Osteoblast (primary cell): ENCODE measurements at places on chromosomes 7 and 10. TPM values are rescaled to one million over a fixed set of nuclear protein-coding genes. Genes with fewer than 3 reads are reported as not detected.

- peak overlapping the region; percentile 44 for H3K4me3 ChIP-seq
- no peak overlapping the region for H3K27ac ChIP-seq
- no peaks in the 10 kb centered on the region for H3K36me3 ChIP-seq
Measured at GRCh38 chr10:6766131-6766801, 186.2 kb upstream of the PRKCQ start.

DNA sequence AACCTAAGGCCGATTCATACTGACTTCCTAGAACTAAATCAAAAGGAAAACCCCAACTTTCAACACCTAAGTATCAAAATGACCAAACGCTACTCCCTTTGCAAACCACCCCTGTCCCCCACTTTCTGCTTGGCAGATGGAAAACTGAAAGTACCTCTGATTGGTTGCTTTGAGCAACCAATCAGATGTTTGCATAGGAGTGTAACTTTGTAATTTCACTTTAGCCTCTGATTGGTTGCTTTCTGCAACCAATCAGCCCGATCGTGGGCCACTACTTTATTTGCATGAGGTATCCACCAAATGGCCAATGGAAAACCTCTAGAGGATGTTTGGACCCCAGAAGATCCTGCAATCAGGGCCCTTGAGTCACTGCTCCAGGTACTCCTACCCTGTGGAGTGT is 12.3 kb upstream of the SNX10 start:
- no peaks in the 10 kb centered on the region for H3K27me3 ChIP-seq
- H3K36me3 ChIP-seq = no peaks in the 10 kb centered on the region
- no peaks in the 10 kb centered on the region for H3K4me1 ChIP-seq
- no peak overlapping the region for H3K27ac ChIP-seq
- H3K4me3 ChIP-seq = peak overlapping the region; percentile 27
- DNase-seq = no peak

GRCh38 chr7:30553546-30553945 is 41.1 kb upstream of the GARS1 start:
- H3K27me3 ChIP-seq = no peaks in the 10 kb centered on the region
- peaks cover 11% of the 10 kb centered on the region for H3K4me1 ChIP-seq
- H3K27ac ChIP-seq = no peak overlapping the region
- no peaks in the 10 kb centered on the region for H3K36me3 ChIP-seq
- no peak overlapping the region for H3K4me3 ChIP-seq

Gene TUBGCP2
- total RNA-seq = 60.8 and 63.6 TPM in 2 replicates

DNA sequence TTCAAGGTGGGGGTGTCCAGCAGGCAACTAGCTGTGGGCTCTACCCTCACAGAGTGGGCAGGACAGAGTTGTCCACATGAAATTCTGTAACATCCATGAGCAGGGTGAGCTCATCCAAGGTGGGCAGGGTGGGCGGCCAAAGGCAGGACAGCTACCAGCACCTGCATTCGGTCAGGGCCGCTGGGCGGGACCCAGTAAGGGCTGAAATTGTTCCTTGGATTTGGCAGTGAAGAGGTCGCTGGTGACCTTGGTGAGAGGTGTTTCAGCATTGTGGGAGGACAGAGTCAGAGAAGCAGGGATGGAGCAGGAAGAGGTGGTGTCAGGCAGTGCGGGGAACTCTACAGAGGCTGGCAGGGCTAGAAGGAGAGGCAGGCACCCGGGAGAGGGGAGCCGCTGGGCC is 23.9 kb downstream of the ADCYAP1R1 start:
- peaks cover 5% of the 10 kb centered on the region for H3K27me3 ChIP-seq
- H3K4me1 ChIP-seq = no peaks in the 10 kb centered on the region
- H3K4me3 ChIP-seq = no peak overlapping the region
- no peak for DNase-seq
- no peaks in the 10 kb centered on the region for H3K36me3 ChIP-seq
- H3K27ac ChIP-seq = no peak overlapping the region

- no peak overlapping the region for H3K4me3 ChIP-seq
- no peaks in the 10 kb centered on the region for H3K36me3 ChIP-seq
- no peaks in the 10 kb centered on the region for H3K27me3 ChIP-seq
Measured at GRCh38 chr7:41415471-41416207, 287.3 kb downstream of the INHBA start.

- no peaks in the 10 kb centered on the region for H3K4me1 ChIP-seq
- H3K27ac ChIP-seq = no peak overlapping the region
- DNase-seq = no peak
- H3K36me3 ChIP-seq = no peaks in the 10 kb centered on the region
- no peaks in the 10 kb centered on the region for H3K27me3 ChIP-seq
Measured at GRCh38 chr10:33819206-33819605, 484.7 kb upstream of the NRP1 start.

DNA sequence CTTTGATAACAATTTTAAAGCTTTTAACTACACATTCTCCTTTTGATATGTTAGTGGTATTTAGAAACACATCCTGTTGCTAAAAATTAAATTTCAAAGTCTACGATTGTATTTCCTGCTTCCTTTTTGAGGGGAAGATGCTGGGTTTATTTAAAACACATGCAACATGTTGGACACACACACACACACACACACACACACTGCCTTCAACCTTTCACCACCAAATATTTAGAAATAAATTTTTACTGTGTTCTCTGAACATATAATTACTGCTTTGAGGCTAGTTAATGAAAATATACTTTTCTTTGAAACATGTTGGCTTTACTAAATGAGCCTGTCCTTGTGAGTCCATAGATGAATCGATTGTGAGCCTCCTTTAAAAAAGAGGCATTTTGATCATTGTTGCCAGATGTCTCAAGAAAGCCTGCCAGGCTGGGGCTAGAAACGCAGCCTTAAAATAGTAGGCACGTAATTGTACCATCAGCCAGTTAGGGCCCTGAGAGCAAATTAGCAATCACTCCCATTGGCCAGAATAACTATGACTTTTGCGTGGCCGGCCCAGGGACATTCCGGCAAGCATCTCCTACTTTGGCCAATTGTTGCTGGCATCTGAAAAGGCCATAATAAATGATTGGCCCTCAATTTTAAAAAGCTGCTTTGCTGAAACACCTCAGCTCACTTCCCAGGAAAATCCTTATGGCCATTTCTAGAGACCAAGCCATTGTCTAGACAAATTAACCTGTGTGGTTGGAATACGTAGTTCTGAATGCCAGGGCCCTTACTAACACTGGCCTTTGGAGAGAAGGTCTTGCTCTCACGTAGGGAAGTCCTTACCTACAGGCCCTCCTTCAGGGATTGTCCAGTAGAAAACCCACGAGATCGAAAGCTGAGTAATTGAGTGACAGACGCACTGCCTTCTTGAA is 9.9 kb upstream of the TEX36 start:
- H3K27ac ChIP-seq = peak overlapping the region; percentile 64
- peak; percentile 65 for DNase-seq
- peaks cover 42% of the 10 kb centered on the region for H3K4me1 ChIP-seq
- no peak overlapping the region for H3K4me3 ChIP-seq
- H3K36me3 ChIP-seq = no peaks in the 10 kb centered on the region
- H3K27me3 ChIP-seq = peaks cover 7% of the 10 kb centered on the region

Gene MET
- total RNA-seq = 55.0 and 61.9 TPM in 2 replicates

Gene LRMDA
- total RNA-seq = 17.1 and 18.5 TPM in 2 replicates

DNA sequence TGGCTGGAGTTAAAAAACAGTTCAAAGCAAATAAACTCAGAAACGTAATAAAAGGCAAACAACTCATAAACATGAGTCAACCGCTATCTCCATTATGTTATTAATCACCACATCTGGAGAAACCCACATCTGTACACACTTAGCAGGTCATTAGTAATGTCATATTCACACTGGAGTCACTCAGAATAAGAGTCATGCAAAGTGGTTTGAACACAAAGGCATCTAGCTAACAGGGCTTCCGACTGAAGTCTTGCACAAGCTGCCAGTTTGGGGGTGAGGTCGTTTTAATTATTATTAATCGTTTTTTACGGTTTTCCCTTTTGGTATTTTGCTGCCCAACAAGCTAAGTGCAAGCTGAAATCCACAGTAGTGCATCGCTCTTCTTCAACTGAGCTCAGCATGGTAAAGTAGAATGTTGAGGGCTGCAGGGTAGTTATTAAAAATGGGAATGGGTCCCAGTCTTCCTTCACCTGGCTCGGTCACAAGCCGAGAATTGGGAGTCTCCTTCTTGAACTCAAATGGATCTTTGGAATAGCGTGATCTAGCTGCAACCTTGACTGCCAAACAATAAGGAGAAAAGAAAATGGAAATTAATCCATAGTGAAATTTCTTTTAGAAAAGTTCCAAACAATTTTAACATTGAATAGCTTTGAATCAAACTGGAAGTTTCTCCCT is 663.5 kb downstream of the KCNMA1 start:
- DNase-seq = no peak
- H3K36me3 ChIP-seq = no peaks in the 10 kb centered on the region
- H3K4me1 ChIP-seq = no peaks in the 10 kb centered on the region
- no peak overlapping the region for H3K27ac ChIP-seq

GRCh38 chr10:90407851-90408250 is 450.0 kb downstream of the HTR7 start:
- peaks cover 12% of the 10 kb centered on the region for H3K4me1 ChIP-seq
- no peak overlapping the region for H3K4me3 ChIP-seq
- H3K27me3 ChIP-seq = no peaks in the 10 kb centered on the region
- no peak overlapping the region for H3K27ac ChIP-seq

DNA sequence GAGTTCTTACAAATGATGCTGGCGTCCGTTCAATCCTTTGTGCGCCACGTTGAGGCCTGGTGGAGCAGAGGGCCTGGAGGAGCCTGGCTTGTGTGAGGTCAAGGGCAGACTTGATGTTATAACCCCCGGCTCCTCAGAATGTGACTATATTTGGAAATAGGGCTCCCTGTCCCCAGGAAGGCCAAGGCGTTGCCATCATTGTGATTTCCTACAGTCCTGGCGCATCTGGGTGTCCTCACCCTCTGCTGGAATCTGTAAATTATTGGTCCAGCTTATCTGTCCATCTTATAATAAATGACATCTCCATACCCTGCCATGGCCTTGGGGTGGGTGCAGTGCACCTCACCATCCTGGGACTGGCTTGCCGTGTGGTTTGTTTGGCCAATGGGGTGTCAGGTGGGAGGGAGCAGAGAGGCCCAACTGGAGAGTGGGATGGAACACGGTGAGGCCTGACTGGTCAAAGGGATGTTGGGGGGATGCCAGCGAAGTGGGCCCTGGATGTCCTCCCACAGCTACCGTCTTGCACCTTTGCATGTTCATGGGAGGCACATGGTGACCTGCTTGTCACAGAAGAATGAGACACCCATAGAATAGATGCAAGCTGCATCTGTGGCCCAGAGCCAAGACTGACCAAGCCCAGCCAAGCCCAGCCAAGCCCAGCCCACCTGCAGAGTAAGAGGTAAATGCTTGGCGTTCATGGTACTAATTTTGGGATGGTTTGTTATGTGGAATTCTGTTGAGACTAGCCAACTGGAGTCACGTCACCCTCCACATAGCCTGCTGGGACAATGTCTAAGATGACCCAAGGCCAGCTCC is 11.1 kb upstream of the LRRC27 start:
- H3K27ac ChIP-seq = peak overlapping the region; percentile 89
- DNase-seq = no peak
- H3K27me3 ChIP-seq = no peaks in the 10 kb centered on the region
- peaks cover 36% of the 10 kb centered on the region for H3K4me1 ChIP-seq
- peaks cover under 1% of the 10 kb centered on the region for H3K36me3 ChIP-seq

DNA sequence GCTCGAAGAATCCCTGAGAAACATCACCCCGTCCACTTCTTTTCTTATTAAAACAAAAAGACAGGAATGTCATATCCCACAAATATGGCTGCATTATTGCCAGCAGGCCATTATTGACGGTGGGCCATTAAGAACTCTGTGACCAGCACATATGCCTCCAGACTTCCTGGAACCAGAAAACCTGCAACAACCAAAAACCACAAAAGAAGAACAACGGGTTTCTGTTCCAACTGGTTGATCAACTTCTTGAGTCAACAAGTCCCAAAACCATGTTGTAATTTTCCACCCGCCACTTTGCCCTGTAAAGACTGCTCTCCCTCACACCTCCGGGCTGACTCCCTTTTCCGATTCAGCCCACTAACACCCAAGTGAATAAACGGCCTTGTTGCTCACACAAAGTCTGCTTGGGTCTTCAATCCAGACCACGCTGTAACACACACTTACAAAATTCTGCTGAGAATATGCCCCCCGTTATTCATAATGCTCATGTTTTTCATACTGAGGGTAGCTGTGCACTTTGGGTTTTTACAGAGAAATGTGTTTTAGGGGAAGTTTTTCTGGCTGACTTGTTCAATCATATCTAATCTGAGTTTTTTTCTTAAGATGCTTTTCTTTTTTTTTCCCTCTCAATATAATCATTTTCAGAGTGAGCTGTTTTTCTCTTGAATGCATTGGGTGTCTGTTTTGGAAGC is 20.7 kb downstream of the ZNF107 start:
- peaks cover 31% of the 10 kb centered on the region for H3K36me3 ChIP-seq
- no peak overlapping the region for H3K27ac ChIP-seq
- H3K4me1 ChIP-seq = no peaks in the 10 kb centered on the region
- no peak overlapping the region for H3K4me3 ChIP-seq

Gene ZNF107
- 1.8 and 3.2 TPM in 2 replicates for total RNA-seq

Gene CFAP70
- 1.1 and 1.2 TPM in 2 replicates for total RNA-seq

- no peak for DNase-seq
- H3K4me1 ChIP-seq = no peaks in the 10 kb centered on the region
- no peak overlapping the region for H3K27ac ChIP-seq
- no peaks in the 10 kb centered on the region for H3K27me3 ChIP-seq
- no peak overlapping the region for H3K4me3 ChIP-seq
Measured at GRCh38 chr10:66835400-66835799, 90.4 kb upstream of the LRRTM3 start.

DNA sequence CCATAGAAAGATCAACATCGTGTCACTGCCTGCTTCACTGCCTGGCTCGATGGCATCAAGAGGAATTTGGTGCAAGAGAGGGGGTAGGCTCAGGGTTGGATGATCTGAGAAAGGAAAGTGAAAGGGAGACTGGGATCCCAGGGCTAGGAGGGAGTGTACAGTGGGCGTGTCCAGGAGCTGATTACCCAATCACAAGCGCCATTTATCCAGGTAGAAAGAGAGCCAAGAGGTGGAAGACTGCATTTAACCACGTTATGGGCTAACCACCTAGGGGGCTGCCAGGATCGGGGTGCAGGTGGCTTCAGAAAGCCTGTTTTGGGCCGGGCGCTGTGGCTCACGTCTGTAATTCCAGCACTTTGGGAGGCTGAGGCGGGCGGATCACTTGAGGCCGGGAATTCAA is 10.3 kb downstream of the PODXL start:
- peaks cover 5% of the 10 kb centered on the region for H3K4me1 ChIP-seq
- peak overlapping the region; percentile 26 for H3K4me3 ChIP-seq
- peak; percentile 84 for DNase-seq
- no peaks in the 10 kb centered on the region for H3K27me3 ChIP-seq
- H3K36me3 ChIP-seq = no peaks in the 10 kb centered on the region

Gene AGBL3
- total RNA-seq = 2.2 and 2.7 TPM in 2 replicates

DNA sequence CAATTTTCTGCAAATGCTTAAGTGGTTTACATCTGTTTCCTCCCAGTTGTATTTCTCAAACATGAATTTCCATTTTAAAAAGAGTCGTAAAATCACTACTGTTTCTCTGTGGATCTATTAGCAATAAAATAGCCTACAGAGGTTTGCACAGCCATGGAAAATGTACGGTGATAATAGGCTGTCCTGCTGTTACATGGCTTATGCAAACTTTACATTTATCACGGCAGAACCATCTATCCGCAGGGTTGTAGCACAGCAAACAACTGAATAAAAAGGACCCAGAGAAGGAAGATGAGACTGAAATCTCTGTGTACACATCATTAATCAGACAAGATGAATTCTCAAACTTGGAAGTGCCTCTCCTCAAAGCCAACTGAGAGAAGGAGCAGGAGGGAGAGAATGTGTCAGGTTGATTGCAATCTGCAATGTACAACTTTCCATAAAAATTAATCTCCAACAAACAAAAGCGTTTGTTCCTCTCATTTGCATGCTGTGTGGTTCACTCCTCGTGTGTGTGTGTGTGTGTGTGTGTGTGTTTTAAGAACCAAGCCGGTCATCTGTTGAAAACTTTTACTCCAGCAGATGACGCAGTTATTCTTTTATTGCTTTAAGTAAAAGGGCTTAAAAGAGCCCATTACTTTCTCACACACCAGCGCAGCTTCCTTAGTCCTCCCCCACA is 279.3 kb downstream of the SKAP2 start:
- no peaks in the 10 kb centered on the region for H3K4me1 ChIP-seq
- no peaks in the 10 kb centered on the region for H3K27me3 ChIP-seq
- no peaks in the 10 kb centered on the region for H3K36me3 ChIP-seq
- no peak overlapping the region for H3K27ac ChIP-seq
- H3K4me3 ChIP-seq = no peak overlapping the region
- no peak for DNase-seq
